Naive thymus-derived CD8-positive, alpha-beta T cell (primary cell): ENCODE measurements at places on chromosomes 5 and 9. TPM values are rescaled to one million over a fixed set of nuclear protein-coding genes. Genes with fewer than 3 reads are reported as not detected.

The MCTP1 gene
- polyA plus RNA-seq = 2.1 TPM

DNA sequence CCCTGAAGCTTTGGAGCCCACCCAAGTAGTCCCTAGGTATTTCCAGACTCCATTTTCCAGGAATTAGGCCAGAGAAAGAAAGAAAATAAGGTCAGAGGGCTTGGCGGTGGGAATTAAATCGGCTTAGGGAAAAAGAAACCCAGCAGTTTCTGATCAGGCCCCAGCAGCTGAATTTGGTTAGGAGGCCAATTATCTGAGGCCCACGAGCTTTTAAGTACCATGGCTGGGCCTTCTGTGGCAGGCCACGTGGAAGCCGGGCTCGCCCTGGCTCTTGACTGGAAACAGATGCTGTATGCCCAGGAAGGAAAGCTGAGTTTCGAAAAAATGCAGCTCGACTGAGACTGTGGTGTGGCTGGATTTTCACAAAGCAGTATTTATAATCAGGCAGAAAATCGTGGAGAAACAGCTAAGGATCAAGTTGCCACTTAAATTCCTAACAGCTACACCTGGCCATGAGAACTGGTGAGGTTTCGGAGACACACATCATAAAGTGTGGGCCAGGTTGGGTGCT, 75.1 kb upstream of the PANK3 start:
- no peaks in the 10 kb centered on the region for H3K36me3 ChIP-seq
- H3K27me3 ChIP-seq = no peaks in the 10 kb centered on the region
- no peak overlapping the region for H3K4me3 ChIP-seq
- H3K27ac ChIP-seq = no peak overlapping the region
- DNase-seq = no peak
- H3K4me1 ChIP-seq = no peaks in the 10 kb centered on the region

DNA sequence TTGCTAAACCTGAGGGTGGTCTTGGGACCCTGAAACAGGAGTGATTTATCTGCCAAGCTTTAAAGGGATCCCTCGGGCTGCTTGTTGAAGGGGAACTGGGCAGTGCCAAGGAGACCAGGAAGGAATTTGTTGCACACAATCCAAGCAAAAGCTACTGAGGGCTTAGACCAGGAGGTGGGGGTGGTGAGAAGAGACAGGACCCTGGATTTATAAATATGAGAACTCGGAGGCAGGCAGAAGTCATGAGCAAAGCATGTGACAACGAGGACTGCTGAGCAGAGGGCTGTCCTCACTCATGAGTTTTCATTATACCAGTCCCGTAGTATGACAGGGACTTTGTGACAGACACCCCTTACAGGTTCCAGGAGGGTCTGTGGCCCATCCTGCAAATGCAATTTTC, 237.3 kb downstream of the DRD1 start:
- H3K27me3 ChIP-seq = peaks cover 21% of the 10 kb centered on the region
- no peak overlapping the region for H3K27ac ChIP-seq
- no peak overlapping the region for H3K4me3 ChIP-seq
- no peak for DNase-seq

DNA sequence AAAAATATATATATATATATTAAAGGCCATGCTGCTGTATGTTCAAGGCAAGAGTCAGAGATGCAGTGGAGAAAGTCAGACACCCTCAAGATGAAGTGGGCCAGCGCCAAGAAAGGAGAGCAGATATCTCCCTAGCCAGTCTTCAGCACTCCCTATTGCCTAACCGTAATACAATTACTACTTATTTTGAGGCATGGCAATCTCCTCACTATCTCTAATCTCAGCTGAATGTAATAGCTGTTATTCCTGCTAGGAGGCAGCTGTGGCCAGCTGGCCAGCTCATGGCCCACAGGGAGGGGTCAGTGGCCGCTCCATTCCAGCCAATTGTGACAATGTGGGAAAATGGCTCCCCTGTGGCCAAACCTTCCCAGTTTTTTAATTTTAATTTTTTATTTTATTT, 87.5 kb upstream of the FBXW11 start:
- H3K27me3 ChIP-seq = no peaks in the 10 kb centered on the region
- no peak overlapping the region for H3K27ac ChIP-seq
- no peak for DNase-seq
- H3K4me1 ChIP-seq = peaks cover 21% of the 10 kb centered on the region
